ENCODE measurements at places on chromosomes 3 and 15. TPM values are rescaled to one million over a fixed set of nuclear protein-coding genes. Genes with fewer than 3 reads are reported as not detected.

CNOT10 gene
- total RNA-seq = 19.1 TPM

CAND2 gene
- total RNA-seq = 1.1 TPM

BNC1 gene
- total RNA-seq = 14.3 TPM

CSNK1G1 gene
- total RNA-seq = 39.7 TPM

SCN5A gene
- 0.37 TPM for total RNA-seq

EXD1 gene
- not detected for total RNA-seq

Measured in subcutaneous preadipocyte (primary cell).